Neural crest cell (in vitro differentiated cells): ENCODE measurements at places on chromosomes 5 and 9. TPM values are rescaled to one million over a fixed set of nuclear protein-coding genes. Genes with fewer than 3 reads are reported as not detected.
A peak's percentile ranks its signal among the peaks of the same experiment; 100 is the strongest.

DNA sequence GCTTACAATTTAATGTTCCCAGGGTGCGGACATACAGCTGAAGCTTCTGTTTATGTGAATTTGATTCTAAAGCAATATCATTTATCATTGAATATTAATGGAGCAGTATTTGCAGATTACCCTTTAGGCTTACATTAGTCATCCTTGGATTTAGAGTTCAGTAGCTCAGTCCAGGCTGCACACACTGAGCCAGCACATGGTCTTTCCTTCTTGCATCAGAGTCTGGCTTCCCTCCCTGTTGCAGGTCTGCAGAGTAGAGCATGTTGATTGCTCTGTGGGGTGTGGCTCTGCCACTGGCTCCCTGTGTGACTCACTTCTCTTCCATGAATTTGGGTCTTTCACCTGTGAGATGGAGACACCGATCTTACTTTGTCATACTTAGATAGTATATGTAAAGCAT, 36.8 kb downstream of the NSG2 start:
- H3K27ac ChIP-seq = no peak overlapping the region
- H3K4me1 ChIP-seq = peaks cover 21% of the 10 kb centered on the region
- no peak for DNase-seq
- no peak overlapping the region for H3K4me3 ChIP-seq
- no peaks in the 10 kb centered on the region for H3K27me3 ChIP-seq

- peaks cover 24% of the 10 kb centered on the region for H3K4me1 ChIP-seq
- peak; percentile 59 for DNase-seq
- peak within 1 kb of the TSS; percentile 65 for H3K27ac ChIP-seq
- H3K36me3 ChIP-seq = peaks cover 3% of the 10 kb centered on the region
- peaks cover 32% of the 10 kb centered on the region for H3K27me3 ChIP-seq
- H3K4me3 ChIP-seq = peak within 1 kb of the TSS; percentile 95
These were observed at the start of gene F2R for GRCh38 chr5:76715736-76716455. Gene F2R, plus strand, starts transcription at chr5:76716126. Its CDS starts 182 bp downstream, at chr5:76716308.

DNA sequence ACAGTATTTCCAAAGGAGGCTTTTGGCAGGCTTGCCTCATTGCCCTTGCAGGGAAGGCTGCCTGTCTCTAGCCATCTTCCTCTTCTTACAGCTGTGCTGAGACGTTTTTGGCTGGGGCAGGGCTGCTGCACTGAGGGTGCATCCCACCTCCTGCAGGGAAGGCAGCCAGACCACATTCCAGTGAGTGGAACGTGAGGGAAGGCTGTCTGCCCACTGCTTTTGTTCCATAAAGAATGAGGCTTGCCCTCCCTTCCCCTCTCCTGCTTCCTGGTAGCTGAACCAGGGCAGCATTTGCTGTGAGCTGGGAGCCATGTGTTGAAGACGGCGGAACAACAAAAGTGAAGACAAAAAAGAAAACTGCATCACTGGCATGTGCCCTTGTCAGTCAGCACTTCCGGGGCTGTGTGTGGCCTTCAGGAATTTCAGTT, 16.8 kb downstream of the MGAT1 start:
- no peaks in the 10 kb centered on the region for H3K36me3 ChIP-seq
- H3K27me3 ChIP-seq = no peaks in the 10 kb centered on the region
- H3K27ac ChIP-seq = peak overlapping the region; percentile 93
- H3K4me3 ChIP-seq = no peak overlapping the region
- DNase-seq = no peak
- H3K4me1 ChIP-seq = peaks cover 34% of the 10 kb centered on the region

ANKRD18A gene
- total RNA-seq = 4.8 and 7.6 TPM in 2 replicates

- H3K27ac ChIP-seq = no peak overlapping the region
- H3K36me3 ChIP-seq = no peaks in the 10 kb centered on the region
- no peaks in the 10 kb centered on the region for H3K4me1 ChIP-seq
These were observed 61.4 kb downstream of the C5orf15 start for GRCh38 chr5:133907075-133907474.
